ENCODE measurements at places on chromosomes 11 and 22. TPM values are rescaled to one million over a fixed set of nuclear protein-coding genes. Genes with fewer than 3 reads are reported as not detected.

Gene DENND6B
- 1.7 TPM for polyA plus RNA-seq

Gene MPST
- polyA plus RNA-seq = 27.9 TPM

Gene EMID1
- polyA plus RNA-seq = not detected

Gene TPBGL
- polyA plus RNA-seq = not detected

Gene TMEM126B
- 44.3 TPM for polyA plus RNA-seq

Gene KRTAP5-1
- not detected for polyA plus RNA-seq

Gene FGF4
- not detected for polyA plus RNA-seq

Gene OR10G8
- not detected for polyA plus RNA-seq

Gene MUC15
- polyA plus RNA-seq = not detected

Gene TH
- polyA plus RNA-seq = not detected

Gene POU2F3
- not detected for polyA plus RNA-seq

Gene SLC29A2
- polyA plus RNA-seq = 0.11 TPM

Gene P2RY6
- 1.8 TPM for polyA plus RNA-seq

Gene ACCS
- 1.7 TPM for polyA plus RNA-seq

Gene OR52E6
- not detected for polyA plus RNA-seq

Gene HBE1
- not detected for polyA plus RNA-seq

Gene TEAD1
- not detected for polyA plus RNA-seq

Gene KCNK4
- polyA plus RNA-seq = not detected

Gene CTSW
- 0.78 TPM for polyA plus RNA-seq

Gene ART1
- not detected for polyA plus RNA-seq

Gene ROBO4
- 0.20 TPM for polyA plus RNA-seq

Gene CD82
- polyA plus RNA-seq = 43.0 TPM

Gene OR2AG2
- polyA plus RNA-seq = not detected

Gene YAP1
- polyA plus RNA-seq = not detected

Gene FAM83F
- polyA plus RNA-seq = not detected

Gene APOC3
- not detected for polyA plus RNA-seq

Gene SOX6
- not detected for polyA plus RNA-seq

Gene NAALADL1
- polyA plus RNA-seq = 29.2 TPM

Gene PHOX2A
- polyA plus RNA-seq = not detected

Gene CDKN1C
- polyA plus RNA-seq = 4.7 TPM

Gene C22orf31
- not detected for polyA plus RNA-seq

Gene AASDHPPT
- polyA plus RNA-seq = 47.3 TPM

Gene KRTAP5-4
- not detected for polyA plus RNA-seq
